ENCODE measurements at places on chromosomes 12 and 14.

DNA sequence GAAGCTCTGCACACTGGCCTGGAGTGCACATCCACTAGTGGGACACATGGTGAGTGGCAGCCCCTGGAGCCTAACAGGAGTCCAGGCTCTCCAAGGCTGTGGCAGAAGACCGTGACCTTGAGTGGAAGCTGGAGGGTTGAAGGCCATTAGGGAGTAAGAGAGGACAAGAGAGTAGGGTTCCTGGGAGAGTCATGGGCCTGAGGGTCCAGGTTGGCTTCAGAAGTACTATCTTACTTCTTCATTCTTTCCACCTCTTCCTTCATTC lies 406 bp downstream of the IL23A start:
- DNase-seq = no peak
- peaks cover 19% of the 10 kb centered on the region for H3K4me1 ChIP-seq
- peak overlapping the region; percentile 87 for H3K27ac ChIP-seq
- peaks cover 7% of the 10 kb centered on the region for H3K36me3 ChIP-seq

- no peaks in the 10 kb centered on the region for H3K27me3 ChIP-seq
- no peaks in the 10 kb centered on the region for H3K36me3 ChIP-seq
- no peaks in the 10 kb centered on the region for H3K4me1 ChIP-seq
- no peak overlapping the region for H3K27ac ChIP-seq
These were observed 92.9 kb downstream of the ATP23 start for GRCh38 chr12:58034311-58034710.

- no peak overlapping the region for H3K27ac ChIP-seq
- H3K36me3 ChIP-seq = peaks cover 8% of the 10 kb centered on the region
- DNase-seq = no peak
- no peaks in the 10 kb centered on the region for H3K27me3 ChIP-seq
- H3K4me1 ChIP-seq = no peaks in the 10 kb centered on the region
These were observed 209.4 kb downstream of the PCNX1 start for GRCh38 chr14:71116568-71117122.

DNA sequence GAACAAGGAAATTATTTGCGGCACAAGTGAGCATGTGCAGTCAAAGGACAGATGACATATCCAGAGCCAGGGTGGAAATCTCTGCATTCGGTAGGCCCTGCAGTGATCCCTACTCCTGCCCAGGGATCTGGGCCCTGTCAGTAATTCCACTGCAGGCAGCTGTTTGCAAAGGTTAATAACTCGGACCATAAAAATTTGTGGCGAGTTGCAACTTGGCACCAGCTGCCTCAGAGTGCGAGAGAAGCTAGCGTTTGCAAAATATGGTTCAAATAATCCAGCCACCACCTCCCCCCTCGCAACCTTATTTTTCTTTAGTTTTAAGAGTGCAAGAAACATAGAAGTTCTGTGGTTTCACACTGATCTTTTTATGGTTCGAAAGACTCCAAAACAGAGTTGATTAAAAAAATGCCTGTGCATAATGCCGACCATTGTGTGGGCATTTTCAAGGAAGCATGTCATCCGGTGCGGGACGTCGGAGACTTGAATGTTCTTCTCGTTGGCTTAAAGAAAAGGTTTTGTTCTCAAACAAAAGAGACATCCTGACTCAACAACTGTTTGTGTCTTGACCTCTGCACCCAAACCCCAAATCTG lies 224.5 kb downstream of the BCL11B start:
- H3K4me3 ChIP-seq = no peak overlapping the region
- DNase-seq = no peak
- no peak overlapping the region for H3K27ac ChIP-seq
- H3K36me3 ChIP-seq = no peaks in the 10 kb centered on the region
- H3K27me3 ChIP-seq = no peaks in the 10 kb centered on the region
- H3K4me1 ChIP-seq = peaks cover 19% of the 10 kb centered on the region

GRCh38 chr12:106115440-106115839 lies 23.3 kb downstream of the NUAK1 start:
- DNase-seq = no peak
- no peaks in the 10 kb centered on the region for H3K36me3 ChIP-seq
- H3K27ac ChIP-seq = no peak overlapping the region
- peaks cover 25% of the 10 kb centered on the region for H3K27me3 ChIP-seq
- no peak overlapping the region for H3K4me3 ChIP-seq
- no peaks in the 10 kb centered on the region for H3K4me1 ChIP-seq

DNA sequence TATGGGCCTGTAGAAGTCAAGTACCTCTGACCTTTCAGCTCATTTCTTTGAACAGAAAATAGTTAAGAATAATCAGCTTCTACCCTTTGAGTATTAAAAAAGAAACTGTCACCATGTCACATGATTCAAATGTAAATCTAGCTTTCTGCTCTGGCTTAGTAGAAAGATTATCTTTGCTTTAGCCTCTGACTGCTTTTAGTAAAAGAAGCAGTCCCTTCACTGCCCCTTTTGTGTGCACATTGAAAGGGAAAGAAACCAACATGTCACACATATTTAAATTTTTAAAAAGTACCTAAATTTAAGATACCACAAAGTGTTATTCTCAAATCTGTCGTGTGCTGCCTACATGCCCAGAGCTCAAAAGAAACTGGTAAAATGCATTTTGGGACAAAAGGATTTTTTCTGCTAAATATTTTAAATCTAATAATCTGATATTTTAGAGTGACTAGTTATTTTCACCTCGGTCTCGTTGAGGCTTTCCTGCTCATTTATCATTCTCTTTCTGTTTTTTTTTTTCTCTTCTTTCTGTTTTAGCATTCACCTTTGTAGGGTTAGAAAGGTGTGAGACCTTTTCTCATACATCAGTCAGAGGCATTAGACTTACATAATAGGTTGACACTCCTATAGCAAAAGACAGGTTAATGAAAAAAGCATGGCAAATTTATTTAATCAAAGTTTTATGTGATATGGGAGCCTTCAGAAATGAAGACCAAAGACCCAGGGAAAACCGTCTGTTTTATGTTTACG lies 41.3 kb downstream of the SLC16A7 start:
- no peaks in the 10 kb centered on the region for H3K27me3 ChIP-seq
- no peaks in the 10 kb centered on the region for H3K4me1 ChIP-seq
- H3K36me3 ChIP-seq = no peaks in the 10 kb centered on the region

GRCh38 chr12:132909030-132909368 lies 21.6 kb upstream of the CHFR start:
- peaks cover 13% of the 10 kb centered on the region for H3K4me1 ChIP-seq
- H3K27me3 ChIP-seq = no peaks in the 10 kb centered on the region
- no peaks in the 10 kb centered on the region for H3K36me3 ChIP-seq

DNA sequence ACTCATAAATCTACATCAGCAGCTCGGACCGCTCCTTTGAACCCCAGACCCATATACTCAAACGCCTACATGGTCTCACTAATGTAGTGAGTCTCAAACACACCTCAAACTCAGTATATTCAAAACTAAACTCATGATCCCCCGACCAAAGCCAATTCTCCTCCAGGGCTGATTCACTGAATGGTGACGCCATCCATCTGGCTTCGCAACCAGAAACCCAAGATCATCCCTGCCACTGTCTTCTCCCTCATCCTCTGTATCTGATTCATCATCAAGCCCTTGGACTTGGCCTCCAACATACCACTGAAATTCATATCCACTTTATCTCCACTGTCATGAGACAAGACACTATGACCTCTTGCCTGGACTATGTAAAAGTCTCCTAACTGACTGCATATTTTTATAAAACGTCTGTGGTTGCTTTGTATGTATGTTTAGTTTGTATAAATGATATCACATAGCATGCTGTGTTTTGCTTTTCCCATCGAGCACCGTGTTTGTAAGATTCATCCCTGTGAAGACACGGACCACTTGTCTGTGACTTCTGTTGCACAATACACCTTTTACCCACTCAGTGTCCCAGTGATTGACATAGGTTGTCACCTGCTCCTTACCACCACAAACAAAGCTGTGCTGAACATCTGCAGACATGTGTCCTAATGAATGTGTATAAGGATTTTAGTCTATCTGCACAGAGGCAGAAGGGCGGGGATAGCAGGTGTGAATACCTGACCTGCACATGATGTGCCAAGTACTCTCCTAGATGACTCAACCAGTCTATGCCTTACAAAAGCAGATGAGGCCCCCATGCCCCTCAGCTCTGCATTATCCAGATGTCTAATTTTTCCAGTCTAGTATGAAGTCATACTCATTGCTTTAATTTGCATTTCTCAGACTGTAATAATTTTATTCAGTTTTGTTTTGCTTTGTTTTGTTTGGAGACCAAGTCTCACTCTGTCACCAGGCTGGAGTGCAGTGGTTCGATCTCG lies 76.9 kb downstream of the VWF start:
- H3K27ac ChIP-seq = no peak overlapping the region
- H3K27me3 ChIP-seq = peaks cover 22% of the 10 kb centered on the region
- H3K36me3 ChIP-seq = no peaks in the 10 kb centered on the region
- no peak for DNase-seq
- H3K4me3 ChIP-seq = no peak overlapping the region
